NCI-H1417 treated with DMSO at 0.1 percent for 48 hours (cell line): ENCODE measurements at places on chromosomes 12 and 14.

DNA sequence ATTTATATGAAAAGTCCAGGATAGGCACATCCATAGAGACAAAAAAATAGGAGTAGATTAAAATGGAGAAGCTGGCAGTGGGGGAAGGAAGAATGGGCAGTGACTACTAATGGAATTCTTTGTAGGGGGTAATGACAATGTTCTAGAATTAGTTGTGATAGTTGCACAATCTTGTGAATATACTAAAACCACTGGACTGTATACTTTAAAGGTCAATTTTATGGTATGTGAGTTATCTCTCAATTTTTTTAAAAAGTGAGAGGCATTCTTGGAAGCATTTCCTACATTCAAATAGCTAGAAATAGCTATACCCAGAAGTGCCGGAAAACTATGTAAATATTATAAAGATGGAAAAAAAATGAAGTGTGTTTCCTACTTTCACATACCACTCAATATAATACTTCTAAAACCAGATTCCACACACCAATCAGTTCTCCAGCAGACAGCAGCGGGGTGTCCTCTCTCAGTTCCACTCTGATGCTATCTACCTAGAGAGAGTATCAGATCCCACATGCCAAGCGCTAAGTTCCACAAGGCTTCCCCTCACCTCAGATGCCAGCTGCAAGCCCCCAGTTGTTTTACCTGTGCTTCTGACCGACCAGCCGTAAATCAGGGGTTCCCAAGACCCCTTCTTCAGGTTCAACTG is 41.7 kb upstream of the NID2 start:
- no peak for DNase-seq

DNA sequence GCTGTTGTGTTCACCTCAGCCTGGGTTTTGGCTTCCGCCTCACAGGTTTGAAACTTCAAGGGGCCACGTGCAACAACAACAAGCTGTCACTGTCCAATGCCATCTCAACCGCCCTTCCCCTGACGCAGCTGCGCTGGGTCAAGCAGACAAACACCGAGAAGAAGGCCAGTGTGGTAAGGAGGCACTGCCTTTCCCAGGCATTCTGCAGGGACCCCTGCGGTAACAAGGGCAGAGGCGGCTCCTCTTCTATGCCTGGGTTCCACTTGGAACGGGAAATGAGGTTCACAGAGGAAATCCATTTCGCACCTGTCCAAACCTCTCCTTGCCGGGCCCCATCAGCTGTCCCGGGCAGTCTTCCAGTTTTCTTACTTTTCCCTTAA is 36.8 kb downstream of the HSP90AA1 start:
- DNase-seq = no peak

DNA sequence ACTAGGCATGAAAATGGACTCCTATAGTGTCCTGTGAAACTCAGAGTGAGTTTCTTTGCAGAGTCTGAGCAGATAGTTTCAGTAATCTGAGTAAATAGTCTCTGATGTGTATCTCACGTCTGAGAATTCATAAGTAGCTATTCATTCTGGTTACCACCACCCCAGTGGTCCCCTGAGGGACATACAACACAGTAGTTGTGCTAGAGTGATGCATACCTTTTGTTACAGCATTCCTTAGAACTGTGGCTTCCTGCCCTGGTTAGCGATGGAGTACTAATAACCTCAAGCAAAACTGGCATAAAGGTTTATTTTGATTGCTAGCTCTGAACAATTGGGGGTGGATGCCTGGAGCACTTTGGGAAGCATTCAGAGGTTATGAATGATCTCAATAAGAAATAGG is 114.7 kb downstream of the DAAM1 start:
- no peak for DNase-seq

DNA sequence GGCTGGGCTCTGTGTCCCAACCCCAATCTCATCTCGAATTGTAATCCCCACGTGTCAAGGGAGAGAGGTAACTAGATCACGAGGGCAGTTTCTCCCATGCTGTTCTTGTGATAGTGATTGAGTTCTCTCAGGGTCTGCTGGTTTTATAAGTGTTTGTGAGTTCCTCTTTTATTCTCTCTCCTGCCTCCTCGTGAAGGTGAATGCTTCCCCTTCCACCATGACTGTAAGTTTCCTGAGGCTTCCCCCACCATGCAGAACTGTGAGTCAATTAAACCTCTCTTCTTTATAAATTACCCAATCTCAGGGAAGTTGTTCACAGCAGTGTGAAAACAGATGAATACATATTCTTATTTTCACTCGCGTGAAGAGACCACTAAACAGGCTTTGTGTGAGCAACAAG is 148.2 kb downstream of the TMEM30B start:
- no peak for DNase-seq

DNA sequence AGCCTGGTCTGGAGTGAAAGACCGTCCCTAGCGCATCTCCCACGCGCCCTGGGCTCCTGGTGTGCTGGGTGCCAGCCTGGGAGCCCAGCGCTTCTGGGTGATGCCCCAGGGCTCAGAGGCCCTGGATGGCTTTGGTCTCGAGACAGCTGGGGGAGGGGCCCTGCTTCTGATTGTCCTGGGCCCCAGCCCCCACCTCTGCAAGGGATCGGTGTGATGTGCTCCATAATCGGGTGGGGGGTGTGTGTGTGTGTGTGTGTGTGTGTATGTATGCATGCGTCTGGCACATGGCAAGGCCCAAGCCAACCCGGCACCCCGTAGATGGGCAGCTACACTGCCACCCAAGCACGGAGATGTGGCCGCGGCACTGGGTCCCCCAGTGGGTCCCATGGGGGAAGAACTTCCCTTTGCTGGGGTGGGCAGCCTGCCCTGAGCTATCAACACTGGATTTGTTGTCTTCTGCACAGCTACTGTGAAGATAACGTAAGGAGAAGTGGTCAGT is 3.1 kb downstream of the ZBTB42 start:
- no peak for DNase-seq

DNA sequence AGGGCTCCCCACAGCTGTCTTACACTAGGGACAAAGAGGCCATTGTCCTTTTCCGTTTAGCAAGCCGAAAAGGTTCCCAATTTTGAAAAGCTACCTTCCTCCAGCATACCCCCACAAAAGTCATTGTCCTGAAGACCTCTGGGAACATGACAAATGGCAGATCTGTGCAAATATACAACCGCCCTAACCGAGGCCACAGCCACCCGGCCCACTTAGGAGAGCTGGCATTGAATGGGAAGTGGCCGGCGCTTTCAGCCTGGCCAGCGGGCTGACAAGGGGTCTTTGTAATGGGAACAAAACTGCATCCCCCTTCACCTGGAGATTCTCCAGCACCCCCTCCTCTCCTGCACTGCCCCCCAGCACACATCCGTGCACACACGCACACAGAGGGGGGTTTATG is 48.1 kb upstream of the VASH1 start:
- no peak for DNase-seq

- DNase-seq = no peak
These were observed 70.8 kb downstream of the CCDC88C start for GRCh38 chr14:91346838-91347173.

GRCh38 chr12:100539202-100539601 is 34.3 kb upstream of the GAS2L3 start:
- DNase-seq = no peak

DNA sequence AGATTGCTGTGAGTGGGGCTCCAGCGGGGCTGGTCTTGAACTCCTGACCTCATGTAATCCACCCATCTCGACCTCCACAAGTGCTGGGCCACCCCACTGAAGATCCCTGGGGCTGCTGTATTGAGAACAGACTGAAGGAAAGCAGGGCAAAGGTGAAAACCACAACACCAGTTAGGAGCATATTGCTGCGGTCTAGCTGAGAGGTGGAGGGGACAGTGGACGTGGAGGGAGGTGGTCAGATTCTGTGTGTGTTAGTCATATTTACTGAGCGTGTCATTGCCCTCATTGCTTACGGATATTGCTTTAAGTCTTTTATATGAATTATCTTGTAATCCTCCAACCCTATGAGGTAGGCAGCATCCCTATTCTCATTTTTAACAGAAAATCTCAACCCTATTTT is 69.0 kb upstream of the OVCH1 start:
- DNase-seq = no peak

DNA sequence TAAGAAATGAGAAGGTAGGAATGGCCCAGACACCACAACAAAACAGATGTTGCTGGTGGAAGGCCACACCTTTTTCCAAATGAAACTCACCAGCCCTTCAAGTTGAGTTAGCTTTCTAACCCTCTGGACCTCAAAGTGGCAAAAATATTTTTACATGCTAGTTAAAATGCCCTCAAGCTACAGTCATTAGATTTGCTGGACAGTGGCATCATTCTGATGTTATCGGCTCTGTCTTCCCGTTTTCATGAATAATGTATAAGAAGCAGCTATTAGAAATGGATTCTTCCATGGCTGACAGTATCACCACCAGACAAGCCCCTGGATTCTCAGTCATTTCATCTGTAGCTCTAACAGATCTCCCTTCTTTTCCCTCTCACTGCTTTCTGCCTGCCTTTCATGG is 37.1 kb upstream of the PLXNC1 start:
- DNase-seq = no peak

- DNase-seq = no peak
These were observed 49.5 kb upstream of the GNPNAT1 start for GRCh38 chr14:52840877-52841276.

GRCh38 chr12:18888047-18888446 is 150.1 kb downstream of the CAPZA3 start:
- DNase-seq = no peak

- DNase-seq = no peak
These were observed 244.1 kb downstream of the AEBP2 start for GRCh38 chr12:19683178-19683927.

- DNase-seq = no peak
These were observed 25.1 kb upstream of the KLRB1 start for GRCh38 chr12:9632766-9633165.

- no peak for DNase-seq
These were observed 81.0 kb downstream of the KTN1 start for GRCh38 chr14:55661029-55661428.

- DNase-seq = no peak
These were observed 39.7 kb upstream of the TSPAN8 start for GRCh38 chr12:71197460-71197859.

DNA sequence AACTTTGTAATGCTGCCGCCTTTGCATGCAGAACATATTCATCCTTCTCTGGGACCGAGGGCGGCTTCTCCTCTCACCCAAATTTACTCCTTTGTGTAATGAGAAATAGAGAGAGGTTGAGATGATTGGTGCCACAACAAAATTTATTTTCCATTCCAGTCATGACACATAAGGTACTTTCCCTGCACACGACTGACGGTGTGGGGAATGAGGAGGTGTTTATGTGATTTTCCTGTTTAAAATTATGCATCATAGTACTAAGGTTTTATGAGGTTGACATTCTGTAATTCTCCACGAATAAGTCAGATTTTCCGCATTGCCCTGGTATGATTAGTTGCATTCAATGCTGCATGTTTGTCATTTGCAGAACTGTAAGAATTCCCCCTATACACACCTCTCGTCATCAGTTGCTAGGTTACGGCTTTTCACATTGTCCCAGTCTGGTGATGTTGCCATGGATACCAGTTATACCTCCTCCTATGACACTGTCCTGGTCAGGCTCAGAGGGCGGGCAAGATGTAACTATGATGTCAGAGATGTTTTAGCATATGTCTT is 23.1 kb downstream of the BICDL1 start:
- no peak for DNase-seq

DNA sequence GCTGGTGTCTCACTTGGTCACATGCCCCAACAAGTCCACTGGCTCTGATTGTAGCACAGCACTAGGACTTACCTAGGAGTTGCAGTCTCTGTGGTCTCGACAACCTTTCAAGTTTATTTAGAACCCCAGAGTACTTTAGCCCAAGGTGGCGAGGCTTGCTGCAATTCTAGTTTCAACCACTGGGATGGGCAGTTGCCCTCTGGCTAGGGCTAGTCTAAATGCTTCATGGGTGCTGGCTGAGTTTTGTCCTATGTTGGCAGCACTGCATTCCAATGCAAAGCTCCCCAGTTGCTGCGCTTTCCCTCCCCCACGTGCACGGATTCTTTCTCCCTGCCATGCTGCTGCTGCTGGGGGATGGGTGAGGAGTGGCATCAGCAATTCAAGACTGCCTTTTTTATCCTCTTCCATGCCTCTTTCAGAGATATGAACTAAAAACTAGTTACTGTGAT is 207.9 kb downstream of the SYNE2 start:
- DNase-seq = no peak

GRCh38 chr12:52949413-52950331 is 754 bp downstream of the KRT18 start:
- DNase-seq = peak; percentile 27

DNA sequence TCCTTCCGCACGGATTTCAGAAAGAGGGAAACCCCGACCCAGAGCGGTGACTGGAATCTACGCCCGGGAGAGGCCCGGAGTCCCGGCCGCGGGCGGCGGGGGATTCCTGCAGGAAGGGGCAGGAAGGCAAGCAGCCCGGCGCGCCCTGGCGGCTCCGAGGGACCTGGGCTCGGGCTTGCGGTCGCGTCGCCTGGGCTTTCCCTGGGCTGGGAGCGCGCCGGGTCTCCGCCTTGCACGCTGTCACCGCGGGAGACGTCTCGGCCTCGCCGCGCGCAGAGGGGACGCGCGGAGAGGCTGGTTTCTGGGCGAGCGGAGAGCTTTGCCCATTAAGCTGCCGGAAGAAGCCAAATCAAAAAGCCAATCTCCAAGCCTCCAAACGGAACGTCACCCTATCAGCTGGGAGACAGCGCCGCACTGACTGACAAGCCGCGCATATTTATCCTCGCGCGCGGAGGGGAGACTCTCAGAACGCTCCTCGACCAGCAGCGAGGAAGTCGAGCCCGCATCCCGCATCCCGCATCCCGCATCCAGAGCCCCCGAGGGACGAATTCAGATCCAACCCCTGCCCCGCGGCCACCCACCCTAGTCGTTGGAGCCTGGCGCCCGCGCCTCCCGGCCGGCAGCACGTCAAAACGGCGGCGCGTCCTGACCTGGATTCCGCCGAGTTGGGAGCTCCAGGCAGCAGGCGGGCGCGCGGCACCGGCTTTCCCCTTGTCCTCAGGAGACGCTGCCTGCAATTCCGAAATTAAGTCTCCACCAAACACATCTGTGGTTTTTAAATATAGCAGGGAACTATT is at the start of gene SLC8A3:
TSS of gene SLC8A3 (minus strand) at position 293 of the 797 bp plus-strand sequence. CDS start 20,529 bp downstream, outside the sequence.
- DNase-seq = peak; percentile 47

GRCh38 chr12:93177208-93178153 is 200.2 kb upstream of the NUDT4 start:
- no peak for DNase-seq

DNA sequence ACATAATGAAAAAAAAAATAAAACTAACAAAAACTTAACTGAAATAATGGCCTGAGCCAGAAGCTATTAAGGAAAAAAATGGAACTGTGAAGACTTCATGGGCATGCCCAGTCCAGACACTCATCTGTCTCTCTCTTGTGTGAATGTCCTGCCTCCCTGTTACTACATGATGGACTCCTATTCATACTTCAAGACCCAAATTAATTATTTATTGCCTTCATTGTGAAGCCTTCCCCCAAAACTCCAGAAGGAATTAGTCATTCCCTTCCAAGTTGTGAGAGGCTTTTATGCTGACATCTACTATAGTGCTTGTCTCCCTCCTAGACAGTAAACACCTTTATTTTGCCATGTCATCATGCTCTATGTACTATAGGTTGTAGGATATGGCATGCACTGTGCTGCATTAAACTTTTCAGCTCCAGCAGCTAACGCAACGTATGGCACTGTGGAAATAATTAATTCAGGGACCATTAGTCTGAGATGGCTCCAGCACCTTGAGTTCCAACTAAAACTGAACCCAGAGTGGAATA is 25.0 kb upstream of the C12orf42 start:
- DNase-seq = no peak

- DNase-seq = no peak
These were observed 66.8 kb upstream of the TMCC3 start for GRCh38 chr12:94717108-94717507.
